ENCODE measurements at places on chromosomes 7 and 10.

DNA sequence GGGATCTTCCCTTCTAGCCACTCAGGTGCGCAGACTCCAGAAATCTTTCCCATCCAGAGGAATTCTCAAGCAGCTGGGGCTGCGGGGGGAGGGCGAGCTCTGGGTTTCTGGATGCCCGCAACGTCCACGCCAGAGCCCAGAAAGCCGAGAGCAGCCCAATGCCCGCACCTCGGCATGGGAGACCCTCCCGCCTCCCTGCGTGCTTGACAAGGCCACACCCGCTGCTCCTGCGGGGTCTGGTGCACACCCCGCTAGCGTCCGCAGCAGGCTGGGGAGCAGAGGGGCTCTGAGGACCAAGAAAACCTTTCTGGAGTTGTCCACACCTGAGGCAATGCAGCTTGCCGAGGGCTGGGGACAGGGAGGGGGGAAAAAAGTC, 66.2 kb downstream of the SLC29A4 start:
- H3K27me3 ChIP-seq, result no peaks in the 10 kb centered on the region
- 0 out of 2 replicates have a peak, but pooled peaks cover under 1% of the 10 kb centered on the region for H3K36me3 ChIP-seq
- H3K27ac ChIP-seq, result no peak overlapping the region
- DNase-seq, result no peak
- no peaks in the 10 kb centered on the region for H3K4me1 ChIP-seq

- no peak for DNase-seq
- no peak overlapping the region for H3K27ac ChIP-seq
- H3K36me3 ChIP-seq, result no peaks in the 10 kb centered on the region
- no peaks in the 10 kb centered on the region for H3K4me1 ChIP-seq
- no peak overlapping the region for H3K4me3 ChIP-seq
Measured at GRCh38 chr10:62894156-62894555, 78.0 kb upstream of the EGR2 start.

GRCh38 chr7:16619979-16620408, 25.6 kb downstream of the ANKMY2 start:
- no peaks in the 10 kb centered on the region for H3K4me1 ChIP-seq
- DNase-seq, result peak; percentile 38
- no peak overlapping the region for H3K27ac ChIP-seq

DNA sequence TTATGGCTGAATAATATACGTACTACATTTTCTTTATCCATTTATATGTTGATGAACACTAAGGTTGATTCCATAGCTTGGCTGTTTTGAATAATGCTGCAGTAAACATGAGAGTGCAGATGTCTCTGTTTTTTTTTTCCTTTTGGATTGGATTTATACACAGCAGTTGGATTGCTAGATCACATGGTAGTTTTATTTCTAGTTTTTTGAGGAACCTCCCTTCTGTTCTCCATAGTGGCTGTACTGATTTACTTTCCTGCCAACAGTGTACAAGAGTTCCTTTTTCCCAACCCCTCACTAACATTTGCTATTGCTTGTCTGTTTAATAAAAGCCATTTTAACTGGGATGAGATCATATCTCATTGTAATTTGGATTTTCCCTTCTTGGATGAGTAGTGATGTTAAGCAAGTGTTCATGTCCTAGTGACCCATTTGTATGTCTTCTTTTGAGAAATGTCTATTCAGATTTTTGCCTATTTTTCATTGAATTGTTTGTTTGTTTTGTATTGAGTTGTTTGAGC, 36.0 kb downstream of the ABCA13 start:
- H3K4me3 ChIP-seq, result no peak overlapping the region
- no peak for DNase-seq
- H3K36me3 ChIP-seq, result no peaks in the 10 kb centered on the region
- H3K27ac ChIP-seq, result no peak overlapping the region
- no peaks in the 10 kb centered on the region for H3K4me1 ChIP-seq

GRCh38 chr7:158821171-158822031, 7.9 kb downstream of the ESYT2 start:
- peaks cover 11% of the 10 kb centered on the region for H3K4me1 ChIP-seq
- no peaks in the 10 kb centered on the region for H3K27me3 ChIP-seq
- H3K36me3 ChIP-seq, result no peaks in the 10 kb centered on the region
- DNase-seq, result no peak
- H3K27ac ChIP-seq, result no peak overlapping the region

DNA sequence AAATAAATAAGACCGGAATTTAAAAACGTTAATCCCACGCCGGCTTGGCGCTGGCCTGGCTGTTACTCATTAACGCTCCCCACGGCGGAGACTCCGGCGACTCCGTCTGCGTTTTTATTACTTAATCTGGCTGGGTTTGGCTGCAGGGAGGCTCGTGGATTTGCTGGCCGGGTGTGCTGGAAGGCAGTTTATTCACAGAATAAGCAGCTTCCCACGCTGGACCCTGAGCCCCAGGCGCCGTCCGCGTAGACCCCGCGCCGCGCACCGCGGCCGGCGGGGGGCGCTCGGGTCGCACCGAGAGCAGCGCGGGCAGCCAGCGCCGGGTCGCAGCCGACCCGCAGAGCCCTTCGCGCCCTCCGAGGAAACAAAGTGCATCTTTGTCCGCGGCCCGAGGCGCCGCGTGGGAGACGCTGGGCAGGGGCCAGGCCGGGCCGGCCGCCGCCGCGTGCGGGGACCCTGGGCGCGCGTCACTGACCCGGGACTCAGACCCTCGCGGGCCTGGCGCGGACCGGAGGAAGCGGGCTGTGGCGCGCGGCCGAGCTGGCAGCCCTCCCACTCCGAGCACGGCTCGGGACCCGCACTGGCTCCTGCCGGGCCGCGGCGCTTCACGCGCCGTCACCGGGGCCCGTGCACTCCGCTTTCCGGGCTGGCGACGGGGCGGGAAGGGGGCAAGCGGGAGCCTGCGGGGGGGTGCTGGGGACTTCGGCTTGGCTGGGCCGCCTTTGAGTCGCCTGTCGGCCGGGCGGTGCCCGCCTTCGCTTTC, 587 bp upstream of the GRK5 start:
- H3K36me3 ChIP-seq, result no peaks in the 10 kb centered on the region
- H3K4me1 ChIP-seq, result peaks cover 30% of the 10 kb centered on the region

DNA sequence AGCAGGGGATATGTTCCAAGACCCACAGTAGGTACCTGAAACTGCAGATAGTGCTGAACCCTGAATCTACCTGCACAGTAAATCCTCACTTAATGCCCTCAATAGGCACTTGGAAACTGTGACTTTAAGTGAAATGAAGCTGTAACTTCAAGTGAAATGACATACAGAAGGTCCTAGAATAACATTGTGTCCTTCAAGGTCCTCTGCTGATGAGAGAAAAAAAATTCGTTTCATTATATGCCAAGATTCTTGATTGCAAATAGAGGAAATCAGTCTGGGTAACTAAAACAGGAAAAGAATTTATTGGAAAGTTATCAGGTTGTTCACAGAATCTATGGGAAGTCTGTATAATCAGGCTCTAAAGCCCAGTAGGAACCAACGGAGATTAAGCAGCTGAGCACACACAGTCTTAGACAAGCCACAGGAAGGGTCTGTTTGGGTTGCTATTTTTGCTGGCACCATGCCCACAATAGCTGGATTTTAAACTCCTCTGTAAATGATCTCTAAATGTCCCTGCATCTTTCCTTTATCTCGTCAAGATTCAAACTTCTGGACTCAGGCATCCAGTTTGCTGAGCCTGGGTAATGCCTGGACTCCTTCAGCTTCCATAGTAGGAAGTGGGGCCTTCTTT, 57.5 kb downstream of the EXOC4 start:
- no peak for DNase-seq
- H3K27ac ChIP-seq, result no peak overlapping the region
- H3K4me3 ChIP-seq, result no peak overlapping the region
- no peaks in the 10 kb centered on the region for H3K27me3 ChIP-seq

DNA sequence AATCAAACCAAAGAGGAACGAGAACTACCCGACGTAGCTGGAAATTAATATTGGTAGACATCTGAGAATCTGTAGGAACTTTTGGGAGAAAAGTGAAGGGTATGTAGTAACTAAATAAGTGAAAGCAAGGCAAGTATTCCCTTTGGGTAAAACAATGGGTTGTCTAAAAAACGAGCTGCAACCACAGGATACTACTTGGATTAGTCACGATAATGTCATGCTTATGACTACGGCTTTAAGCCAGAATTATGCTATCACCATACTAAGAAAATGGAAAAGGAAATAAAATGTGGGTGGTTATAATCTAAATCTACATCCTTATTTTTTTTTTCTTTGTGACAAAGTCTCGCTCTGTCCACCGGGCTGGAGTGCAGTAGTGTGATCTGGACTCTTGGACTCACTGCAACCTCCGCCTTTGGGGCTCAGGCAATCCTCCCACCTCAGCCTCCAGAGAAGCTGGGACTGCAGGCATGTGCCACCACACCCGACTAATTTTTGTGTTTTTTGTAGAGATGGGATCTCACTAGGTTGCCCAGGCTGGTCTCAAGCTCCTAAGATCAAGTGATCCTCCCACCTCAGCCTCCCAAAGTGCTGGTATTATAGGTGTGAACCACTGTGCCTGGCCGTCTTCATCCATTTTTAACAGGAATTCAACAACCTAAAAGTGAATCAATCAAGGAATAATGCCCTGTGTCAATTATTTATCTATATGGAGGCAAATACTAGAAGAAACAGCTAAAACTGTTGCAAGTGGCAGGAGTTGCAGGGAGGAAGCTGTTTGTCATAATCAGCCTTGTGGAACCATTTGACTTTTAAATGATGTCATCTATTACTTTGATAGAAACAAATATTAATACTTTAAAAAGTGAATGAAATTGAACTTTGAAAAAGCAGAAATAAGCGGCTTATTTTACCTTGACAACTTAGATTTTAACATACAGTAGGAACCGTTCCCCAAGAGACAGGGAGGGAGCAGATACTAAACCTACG, 189.3 kb downstream of the PRPF18 start:
- no peak for DNase-seq
- no peak overlapping the region for H3K4me3 ChIP-seq

DNA sequence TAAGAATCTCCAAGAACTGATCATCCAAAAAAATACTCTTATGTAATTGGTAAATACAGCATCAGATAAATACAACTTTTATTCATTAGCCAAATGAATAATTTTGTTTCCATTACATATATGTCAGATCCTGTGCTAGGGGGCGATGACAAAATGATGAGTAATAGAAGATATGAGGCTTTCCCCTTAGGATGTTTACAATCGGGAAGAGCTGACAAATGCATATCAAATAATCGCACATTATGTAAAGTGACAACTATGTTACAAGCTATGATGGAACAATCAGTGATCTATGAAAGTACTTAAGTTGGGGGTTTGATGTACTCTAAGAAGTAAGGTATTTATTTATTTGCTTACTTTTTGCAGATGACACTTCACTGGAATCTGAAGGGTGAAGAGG, 465.6 kb upstream of the VSTM2A start:
- DNase-seq, result no peak
- H3K27ac ChIP-seq, result no peak overlapping the region
- H3K4me3 ChIP-seq, result no peak overlapping the region

DNA sequence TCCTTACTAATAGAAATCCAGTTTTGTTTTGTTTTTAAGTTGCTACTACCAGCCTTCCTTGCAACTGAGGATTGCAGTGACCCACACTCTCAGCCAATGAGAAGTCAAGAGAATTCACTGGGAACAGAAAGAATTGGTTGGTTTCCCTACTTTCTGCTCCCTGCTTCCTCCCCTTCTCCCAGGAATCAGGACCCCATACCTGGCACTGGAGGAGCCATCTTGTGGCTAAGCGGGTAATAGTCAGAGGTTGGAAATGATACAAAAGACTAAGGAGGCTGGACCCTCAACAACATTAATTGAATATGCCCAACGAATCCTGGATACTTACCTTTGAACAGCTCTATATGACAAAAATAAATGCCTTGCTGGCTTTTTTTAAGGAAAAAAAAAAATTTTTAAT, 6.3 kb downstream of the TMEM176A start:
- DNase-seq, result no peak
- H3K27ac ChIP-seq, result no peak overlapping the region
- H3K36me3 ChIP-seq, result no peaks in the 10 kb centered on the region
- H3K4me3 ChIP-seq, result no peak overlapping the region
- no peaks in the 10 kb centered on the region for H3K4me1 ChIP-seq

GRCh38 chr7:88218836-88219605, 817 bp downstream of the SRI start:
- H3K4me1 ChIP-seq, result peaks cover 22% of the 10 kb centered on the region
- peak overlapping the region; percentile 69 for H3K4me3 ChIP-seq
- H3K27ac ChIP-seq, result peak overlapping the region; percentile 63
- peak; percentile 63 for DNase-seq

- DNase-seq, result no peak
- H3K36me3 ChIP-seq, result no peaks in the 10 kb centered on the region
- no peaks in the 10 kb centered on the region for H3K27me3 ChIP-seq
Measured at GRCh38 chr10:74032900-74033655, 35.2 kb downstream of the VCL start.

- H3K27ac ChIP-seq, result no peak overlapping the region
- H3K4me3 ChIP-seq, result no peak overlapping the region
- H3K36me3 ChIP-seq, result no peaks in the 10 kb centered on the region
- no peak for DNase-seq
Measured at GRCh38 chr7:24337180-24337579, 53.2 kb downstream of the NPY start.

DNA sequence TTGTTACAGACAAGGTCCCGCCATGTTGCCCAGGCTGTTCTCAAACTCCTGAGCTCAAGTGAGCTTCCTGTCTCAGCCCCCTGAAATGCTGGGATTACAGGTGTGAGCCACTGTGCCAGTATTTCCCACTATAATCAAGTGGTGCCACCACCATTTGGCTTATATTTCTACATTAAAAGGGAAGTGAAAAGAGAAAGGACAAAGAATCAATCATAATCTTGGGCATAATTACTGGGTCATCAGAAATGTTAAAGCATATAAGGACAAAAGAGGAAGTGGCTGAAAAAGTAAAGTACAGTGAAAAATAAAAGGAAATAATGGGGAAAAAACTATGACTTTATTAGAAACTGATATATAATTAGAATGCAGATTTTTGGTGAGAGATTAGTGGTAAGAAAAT, 25.7 kb upstream of the ENTPD1 start:
- H3K4me1 ChIP-seq, result no peaks in the 10 kb centered on the region
- no peak overlapping the region for H3K4me3 ChIP-seq
- H3K27ac ChIP-seq, result no peak overlapping the region

- no peaks in the 10 kb centered on the region for H3K27me3 ChIP-seq
- H3K27ac ChIP-seq, result no peak overlapping the region
- no peaks in the 10 kb centered on the region for H3K4me1 ChIP-seq
- no peak for DNase-seq
- no peaks in the 10 kb centered on the region for H3K36me3 ChIP-seq
Measured at GRCh38 chr10:54585572-54585971, 215.5 kb downstream of the PCDH15 start.

GRCh38 chr7:26944501-26945358, 80.3 kb upstream of the SKAP2 start:
- no peak for DNase-seq

DNA sequence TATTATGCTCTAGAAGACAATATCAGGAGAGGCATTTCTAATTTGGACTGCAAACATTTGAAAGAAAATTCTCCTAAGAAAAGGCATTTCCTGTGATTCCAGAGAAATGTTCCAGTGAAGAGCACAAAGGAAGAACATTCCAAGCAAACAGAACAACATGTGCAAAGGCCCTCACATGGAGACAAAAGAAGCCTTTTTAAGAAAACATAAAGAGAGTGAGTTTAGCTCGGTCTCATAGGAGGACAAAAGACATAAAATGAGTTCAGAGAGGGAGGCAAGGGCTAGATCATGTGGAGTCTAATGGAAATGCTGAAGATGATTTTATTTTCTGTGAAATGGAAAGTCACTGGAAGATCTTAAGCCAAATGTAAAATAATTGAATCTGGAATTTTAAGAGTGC, 269.8 kb upstream of the HGF start:
- no peaks in the 10 kb centered on the region for H3K4me1 ChIP-seq
- no peak overlapping the region for H3K27ac ChIP-seq
- DNase-seq, result no peak
- no peak overlapping the region for H3K4me3 ChIP-seq
- H3K27me3 ChIP-seq, result no peaks in the 10 kb centered on the region
- no peaks in the 10 kb centered on the region for H3K36me3 ChIP-seq

GRCh38 chr10:106044503-106044902, 1120.0 kb downstream of the SORCS1 start:
- no peak overlapping the region for H3K27ac ChIP-seq
- no peaks in the 10 kb centered on the region for H3K4me1 ChIP-seq
- H3K36me3 ChIP-seq, result no peaks in the 10 kb centered on the region
- H3K4me3 ChIP-seq, result no peak overlapping the region

Data from MM.1S (cell line).